ENCODE measurements at places on chromosomes 6 and 20.
A peak's percentile ranks its signal among the peaks of the same experiment; 100 is the strongest.

DNA sequence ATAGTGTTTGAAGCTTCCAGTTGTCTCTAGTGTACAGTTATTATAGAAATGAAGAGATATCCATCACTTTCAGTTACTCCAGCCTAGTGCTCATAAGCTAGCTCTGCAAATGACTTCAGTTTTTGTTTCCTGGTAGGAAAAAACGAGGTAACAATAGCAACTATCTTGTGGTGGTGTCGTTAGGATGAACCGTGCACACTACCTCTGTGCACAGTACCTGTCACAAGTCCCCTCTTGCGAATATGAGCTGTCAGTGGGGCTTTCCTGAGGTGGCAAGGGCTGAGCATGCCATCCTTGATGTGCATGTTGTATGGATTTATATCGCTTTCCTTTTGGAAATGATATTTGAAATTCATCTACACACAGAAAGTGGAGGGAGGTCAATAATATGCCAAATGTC, 151.8 kb downstream of the ARID1B start:
- DNase-seq: no peak

GRCh38 chr20:62702895-62703852, 5.5 kb upstream of the NTSR1 start:
- DNase-seq: peak; percentile 94

- no peak for DNase-seq
These were observed 486.1 kb upstream of the BTBD3 start for GRCh38 chr20:11431621-11432020.

DNA sequence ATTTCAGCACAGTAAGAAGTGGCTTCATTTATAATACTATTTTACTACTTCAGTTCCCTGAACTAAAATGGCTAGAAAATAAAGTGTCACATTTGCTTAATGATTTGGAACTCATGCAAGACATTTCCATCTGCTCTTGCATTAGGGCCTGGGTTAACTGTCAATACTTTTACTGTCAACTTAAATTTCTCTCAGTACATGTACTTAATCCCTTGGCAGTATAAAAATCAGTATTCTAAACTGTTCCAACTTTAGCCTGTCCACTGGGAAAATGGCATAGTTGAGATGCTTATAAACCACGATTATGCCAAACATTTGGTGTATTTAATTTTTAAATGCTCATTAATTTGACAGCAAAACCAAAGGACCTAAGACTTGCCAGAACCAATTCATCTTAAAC, 154.5 kb downstream of the ASCC3 start:
- no peak for DNase-seq

- DNase-seq: no peak
These were observed 9.9 kb downstream of the E2F3 start for GRCh38 chr6:20411544-20411943.

GRCh38 chr20:1297486-1297885, 31.4 kb downstream of the SNPH start:
- no peak for DNase-seq

DNA sequence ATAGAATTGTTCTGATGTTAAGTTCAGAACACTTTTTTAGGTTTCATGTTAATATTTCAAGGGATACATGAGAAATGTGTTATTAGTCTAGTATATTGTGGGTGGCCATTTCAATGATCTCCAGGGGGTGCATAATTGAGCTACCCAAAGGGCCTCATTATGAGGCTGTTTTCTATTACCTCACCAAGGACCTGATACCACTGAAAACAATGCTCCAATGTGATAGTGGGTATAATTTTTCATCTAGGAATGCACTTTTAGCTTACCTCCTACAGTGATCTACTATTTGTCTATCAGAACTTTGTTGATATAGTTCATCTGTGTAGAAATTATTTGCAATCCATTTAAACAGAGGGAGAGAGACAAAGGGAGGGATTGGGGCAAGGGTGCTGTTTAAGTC, 106.8 kb upstream of the HS3ST5 start:
- no peak for DNase-seq

DNA sequence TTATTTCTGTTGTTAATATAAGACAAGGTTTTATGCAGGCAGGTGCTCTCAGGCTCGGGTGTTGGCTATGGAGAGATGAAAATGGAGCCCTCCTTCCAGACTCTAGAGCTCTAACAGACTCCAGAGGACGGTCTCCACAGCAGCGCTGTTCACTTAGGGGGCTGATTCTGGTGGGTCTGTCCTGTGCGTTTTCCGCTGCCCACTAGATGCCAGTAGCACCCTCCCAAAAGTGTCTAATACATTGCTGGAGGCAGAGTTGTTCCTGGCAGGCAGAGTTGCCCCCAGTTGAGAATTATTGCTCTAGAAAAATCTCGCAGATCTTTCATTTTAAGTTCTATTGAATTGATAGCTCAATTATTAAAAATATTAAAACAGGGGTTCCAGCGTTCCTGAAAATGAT, 109.9 kb downstream of the MAP3K4 start:
- no peak for DNase-seq

GRCh38 chr6:169867751-169868191, 116.3 kb downstream of the ERMARD start:
- no peak for DNase-seq

DNA sequence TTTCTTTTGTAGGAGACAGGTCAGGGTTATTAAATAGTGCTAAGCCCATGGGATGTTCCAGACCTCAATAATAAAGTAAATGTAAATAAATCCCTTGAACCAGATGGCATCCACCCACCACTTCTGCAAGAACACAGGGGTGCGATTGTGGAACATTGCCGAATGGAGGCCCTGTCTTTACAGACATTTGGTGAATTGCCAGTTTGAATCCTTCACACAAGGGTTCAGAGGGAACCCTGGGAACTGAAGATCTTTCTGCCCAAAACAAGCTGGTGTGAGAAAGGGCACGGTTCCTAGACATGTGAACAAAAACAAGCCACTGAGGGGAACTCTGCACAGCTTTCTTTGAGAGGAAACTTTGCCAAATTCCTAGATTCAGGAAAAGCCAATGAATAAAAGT, 30.2 kb upstream of the RNF8 start:
- DNase-seq: no peak

DNA sequence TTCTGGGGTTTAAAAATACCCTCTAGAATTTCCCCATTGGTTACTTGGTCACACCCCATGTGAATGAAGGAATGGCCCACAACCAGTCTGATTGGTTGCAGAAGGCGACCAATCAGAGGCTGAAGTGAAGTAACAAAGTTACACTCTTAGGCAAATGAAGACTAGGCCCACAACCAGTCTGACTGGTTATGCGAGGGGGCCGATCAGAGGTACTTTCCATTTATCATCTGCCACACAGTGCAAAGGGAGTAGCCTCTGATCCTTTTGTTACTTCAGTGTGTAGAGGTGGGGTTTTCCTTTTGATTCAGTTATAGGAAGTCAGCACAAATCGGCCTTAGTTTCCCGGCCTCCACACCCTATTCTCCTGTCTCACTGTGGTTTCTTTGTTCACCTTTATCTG, 61.2 kb upstream of the SGK1 start:
- no peak for DNase-seq

DNA sequence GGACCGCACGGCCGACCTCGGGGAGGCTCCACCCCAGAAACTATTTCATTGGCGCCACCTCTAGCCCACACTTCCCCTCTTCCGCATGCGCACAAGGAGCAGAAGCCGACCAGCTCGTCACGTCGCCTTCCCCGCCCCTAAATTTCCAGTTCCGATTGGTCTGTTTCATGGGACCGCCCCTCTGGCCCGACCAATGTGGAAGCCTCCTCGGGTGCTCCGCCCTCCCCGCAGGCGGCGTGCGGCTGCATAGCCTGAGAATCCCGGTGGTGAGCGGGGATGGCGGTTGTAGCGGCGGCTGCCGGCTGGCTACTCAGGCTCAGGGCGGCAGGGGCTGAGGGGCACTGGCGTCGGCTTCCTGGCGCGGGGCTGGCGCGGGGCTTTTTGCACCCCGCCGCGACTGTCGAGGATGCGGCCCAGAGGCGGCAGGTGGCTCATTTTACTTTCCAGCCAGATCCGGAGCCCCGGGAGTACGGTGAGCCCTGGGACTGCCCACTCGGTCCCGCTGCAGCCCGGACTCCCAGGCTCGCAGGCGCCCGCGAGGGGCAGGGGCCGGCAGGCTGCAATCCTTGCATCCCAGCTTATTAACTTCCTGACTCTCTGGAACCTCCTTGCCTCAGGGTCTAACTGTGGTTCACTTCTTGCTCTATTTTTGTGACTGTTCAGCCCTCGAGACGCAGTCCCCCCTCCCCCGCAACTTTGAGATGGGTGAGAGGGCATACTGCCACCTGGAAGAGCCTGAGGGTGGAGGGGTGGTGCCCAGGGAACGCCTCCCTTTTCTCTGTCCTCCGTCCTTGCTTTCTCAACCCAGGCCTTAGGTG, at the start of gene BCKDHB:
BCKDHB (plus strand) TSS at position 254 of the 818 bp plus-strand sequence; CDS start at position 277, 23 bp downstream.
- DNase-seq: peak; percentile 91

- DNase-seq: no peak
These were observed 3.2 kb upstream of the DYNLRB1 start for GRCh38 chr20:34512955-34513419.
